ENCODE measurements at places on chromosomes 2 and 18.

DNA sequence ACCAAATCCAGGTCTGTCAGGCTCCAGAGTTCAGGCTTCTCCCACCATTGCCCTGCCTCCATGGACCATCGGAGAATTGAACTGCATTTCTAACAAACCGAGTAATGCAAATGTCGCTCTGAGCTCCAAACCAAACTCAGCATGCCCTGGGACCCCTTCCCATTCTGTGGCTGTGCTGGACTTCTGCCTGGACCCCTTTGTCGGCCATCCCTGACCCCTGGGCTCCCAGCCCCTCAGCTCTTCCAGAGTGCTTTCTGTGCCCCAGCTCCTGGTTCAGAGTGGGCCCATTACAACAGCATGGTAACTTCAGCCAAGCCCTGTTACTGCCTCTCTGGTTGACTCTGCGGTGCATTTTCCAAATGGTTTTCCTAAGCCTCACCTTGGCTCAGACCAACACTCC is 55.1 kb upstream of the MAPRE3 start:
- DNase-seq, result no peak

- DNase-seq, result no peak
Measured at GRCh38 chr2:112493048-112493447, 11.1 kb downstream of the TTL start.

GRCh38 chr2:217521820-217522219 is 481.0 kb downstream of the TNS1 start:
- DNase-seq, result no peak

DNA sequence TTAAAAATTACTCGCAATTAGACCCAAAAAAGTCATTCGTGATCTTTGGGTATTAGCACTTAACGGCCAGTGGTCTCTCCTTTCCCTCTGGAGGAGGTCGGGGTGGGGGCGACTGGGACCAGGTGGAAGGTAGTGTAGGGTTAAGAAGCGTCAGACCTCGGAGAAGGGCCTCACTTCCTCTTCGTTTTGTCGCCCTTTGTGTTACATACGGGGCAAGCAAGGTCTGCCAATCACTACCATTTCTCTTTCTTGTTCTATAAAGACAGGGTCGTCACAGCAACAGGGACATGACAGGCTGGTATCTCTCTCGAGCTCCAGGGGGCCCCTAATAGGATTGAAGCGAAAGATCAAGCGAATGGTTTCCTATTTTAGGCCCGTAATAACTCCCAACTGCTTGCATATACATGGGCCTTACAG is 136.6 kb downstream of the INSIG2 start:
- no peak for DNase-seq

GRCh38 chr2:15547115-15547876 is 13.8 kb downstream of the NBAS start:
- no peak for DNase-seq

DNA sequence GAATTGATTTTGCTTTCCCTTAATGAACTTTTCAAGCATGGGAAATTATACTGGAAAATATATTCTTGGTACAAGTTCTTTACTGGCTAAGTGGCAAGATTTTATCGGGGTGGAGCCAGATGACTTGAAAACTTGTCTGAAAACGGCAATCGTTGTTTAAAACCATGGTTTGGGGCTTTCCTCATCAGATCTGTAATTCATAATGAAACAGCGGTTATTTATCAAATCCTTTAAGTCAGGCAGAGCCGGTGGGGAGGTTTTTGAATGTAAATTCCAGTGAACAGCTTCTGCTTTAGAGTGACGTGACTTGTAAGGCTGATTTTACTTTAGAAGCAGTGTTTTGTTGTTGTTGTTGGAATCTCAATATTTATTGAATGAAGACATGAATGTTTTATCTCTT is 2.6 kb downstream of the SEC11C start:
- no peak for DNase-seq

- no peak for DNase-seq
Measured at GRCh38 chr18:63318889-63319382, 633 bp downstream of the BCL2 start.

GRCh38 chr2:236774171-236774570 is 204.5 kb downstream of the ACKR3 start:
- no peak for DNase-seq

DNA sequence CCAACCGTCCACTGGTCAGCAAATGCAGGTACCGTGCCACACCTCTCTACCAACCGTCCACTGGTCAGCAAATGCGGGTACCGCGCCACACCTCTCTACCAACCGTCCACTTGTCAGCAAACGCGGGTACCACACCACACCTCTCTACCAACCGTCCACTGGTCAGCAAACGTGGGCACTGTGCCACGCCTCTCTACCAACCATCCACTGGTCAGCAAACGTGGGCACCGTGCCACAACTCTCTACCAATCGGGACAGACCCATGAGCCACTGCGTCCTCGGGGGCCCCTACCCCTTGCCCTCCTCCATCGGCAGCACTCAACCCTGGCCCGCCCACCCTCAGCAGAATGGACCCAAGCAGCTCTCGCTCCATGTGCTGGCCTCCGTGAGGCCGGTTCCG is 226.4 kb upstream of the SALL3 start:
- no peak for DNase-seq
